Left colon (tissue), 2 donors: ENCODE measurements at places on chromosomes 12 and 14.

- DNase-seq = peak; percentile 48
Measured at GRCh38 chr12:14961466-14962152, at the start of gene ARHGDIB. TSS of gene ARHGDIB (minus strand) at chr12:14961601. CDS start at chr12:14950712, 10,889 bp downstream.

DNA sequence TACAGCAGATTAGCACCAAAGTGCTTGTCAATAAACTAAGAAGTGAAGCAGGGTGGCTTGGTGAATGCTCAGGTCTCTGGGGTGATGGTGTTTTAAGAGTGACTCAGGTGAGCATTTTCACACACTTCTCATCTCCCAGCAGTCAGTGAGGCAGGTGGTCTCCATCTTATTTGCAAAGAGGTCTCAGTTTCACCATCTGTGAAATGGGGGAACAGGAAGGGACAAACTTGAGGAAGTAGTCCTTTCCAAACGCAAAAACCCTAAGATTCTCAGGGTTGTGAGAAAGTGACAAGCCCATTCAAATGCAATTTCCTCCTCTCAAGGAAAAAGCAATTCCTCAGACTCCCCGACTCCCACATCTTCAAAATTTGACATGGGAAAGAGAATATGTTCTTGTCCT, 54.1 kb downstream of the CMKLR1 start:
- no peak for DNase-seq

DNA sequence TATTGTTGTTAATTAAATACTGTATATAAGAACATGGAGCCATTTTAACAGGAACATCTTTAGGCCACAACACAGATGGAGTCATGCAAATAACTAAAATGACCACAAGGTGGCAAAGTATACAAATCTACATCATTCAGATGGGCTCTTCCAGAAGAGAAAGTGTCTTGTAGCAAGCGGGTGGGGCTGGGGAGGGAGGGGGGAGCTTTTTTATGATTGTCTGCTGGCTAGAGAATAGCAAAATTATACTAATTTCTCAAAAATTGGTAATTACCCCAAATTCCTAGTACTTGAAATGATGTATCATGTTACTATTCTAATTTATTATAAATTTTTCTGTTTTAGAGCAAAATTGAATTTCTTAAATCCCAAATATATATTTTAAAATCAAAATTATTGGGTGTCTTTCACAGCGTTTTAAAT, 378.7 kb downstream of the PRKD1 start:
- no peak for DNase-seq

DNA sequence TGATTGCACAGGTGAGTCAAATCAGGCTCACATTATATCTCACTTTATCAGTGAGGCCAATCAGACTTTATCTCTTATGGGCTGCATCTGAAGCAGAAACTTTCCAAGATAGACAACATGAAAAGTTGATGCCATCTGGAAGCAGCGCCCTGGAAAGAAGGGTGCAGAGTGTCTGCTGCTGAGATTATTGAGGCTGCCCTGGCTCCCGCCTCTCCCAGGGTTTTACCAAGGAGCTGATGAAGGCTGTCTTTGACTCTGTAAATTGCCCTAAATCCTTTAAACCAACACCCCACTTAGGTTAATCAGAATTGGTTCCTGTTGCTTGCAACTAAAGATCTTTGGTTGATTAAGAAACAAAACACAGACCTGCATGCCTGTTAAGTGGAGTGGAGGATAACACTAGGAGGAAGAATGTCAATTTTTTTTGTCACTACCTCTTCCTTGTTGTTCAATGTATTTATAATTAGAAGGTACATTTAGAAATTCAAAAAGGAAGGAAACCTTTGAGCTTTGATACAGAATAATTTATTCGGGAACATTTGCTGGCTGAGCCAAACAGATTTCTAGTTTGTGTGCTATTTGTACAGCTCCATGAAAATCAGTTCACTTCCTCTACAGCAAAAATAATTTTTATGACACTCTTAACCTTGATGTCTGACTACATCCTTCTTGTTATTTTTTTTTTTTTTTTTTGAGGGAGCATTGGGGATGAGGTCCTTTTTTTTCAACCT, 104.1 kb downstream of the VEZT start:
- no peak for DNase-seq

DNA sequence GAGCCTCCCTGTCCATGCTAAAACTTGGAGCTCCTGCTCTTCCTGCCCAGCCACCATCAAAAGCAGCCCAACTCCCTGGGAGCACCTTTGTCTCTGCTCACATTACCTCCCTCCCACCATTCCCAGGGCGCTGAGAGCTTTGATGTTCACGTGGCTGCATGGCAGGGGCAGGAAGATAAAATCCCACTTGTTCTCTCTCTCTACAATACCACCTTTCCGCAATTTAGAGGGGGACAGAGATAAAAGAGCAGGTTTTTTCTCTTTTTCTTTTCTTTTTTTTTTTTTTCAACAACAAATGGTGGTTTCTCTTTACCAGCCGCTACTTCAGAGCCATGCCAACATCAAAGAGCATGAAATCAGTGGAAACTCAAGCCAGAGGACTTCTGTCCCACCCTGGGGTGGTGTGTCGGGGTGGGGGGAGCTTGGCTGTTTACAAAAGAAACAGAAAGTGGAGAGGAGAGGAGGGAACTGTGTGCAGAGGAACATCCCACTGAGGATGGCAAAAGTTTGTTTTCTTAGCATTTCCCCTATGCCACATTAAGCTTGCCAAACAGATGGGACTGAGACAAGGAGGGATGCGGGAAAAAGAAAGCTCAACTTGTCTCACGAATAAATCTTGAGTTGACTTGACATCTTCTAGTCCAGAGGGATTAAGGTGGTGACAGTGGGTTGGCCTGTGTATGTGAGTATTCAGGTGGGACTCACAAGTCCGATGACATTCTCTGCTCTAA, 103.7 kb upstream of the NUDT4 start:
- no peak for DNase-seq

- no peak for DNase-seq
Measured at GRCh38 chr12:113950873-113951272, 15.3 kb downstream of the RBM19 start.

DNA sequence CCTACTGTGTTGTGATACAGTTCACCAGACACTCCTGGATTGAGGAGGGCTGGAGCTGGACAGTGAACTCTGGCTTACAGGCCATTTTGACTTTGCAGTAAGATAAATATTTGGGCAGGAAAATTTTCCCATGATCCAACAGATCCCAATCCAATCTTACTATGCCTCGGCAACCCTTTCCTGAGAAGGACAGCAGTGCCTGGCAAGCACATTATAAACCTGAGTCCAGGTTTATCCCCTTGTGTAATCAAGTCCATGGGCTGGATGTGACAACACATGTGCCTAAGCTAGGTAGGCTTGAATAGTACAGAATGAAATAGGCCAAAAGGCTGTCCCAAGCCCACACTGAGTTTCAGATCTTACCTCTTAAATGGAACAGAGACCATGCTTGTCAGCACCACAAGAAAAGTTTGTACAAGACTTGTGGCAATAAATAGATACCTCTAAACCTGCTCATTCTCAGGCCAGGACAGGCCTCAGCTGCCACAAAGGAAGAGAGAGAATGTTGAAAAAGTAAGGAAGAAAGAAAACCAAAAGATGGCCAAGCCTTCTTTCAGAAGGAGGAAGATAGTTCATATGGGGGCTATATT, 34.9 kb downstream of the CREBL2 start:
- DNase-seq = no peak

DNA sequence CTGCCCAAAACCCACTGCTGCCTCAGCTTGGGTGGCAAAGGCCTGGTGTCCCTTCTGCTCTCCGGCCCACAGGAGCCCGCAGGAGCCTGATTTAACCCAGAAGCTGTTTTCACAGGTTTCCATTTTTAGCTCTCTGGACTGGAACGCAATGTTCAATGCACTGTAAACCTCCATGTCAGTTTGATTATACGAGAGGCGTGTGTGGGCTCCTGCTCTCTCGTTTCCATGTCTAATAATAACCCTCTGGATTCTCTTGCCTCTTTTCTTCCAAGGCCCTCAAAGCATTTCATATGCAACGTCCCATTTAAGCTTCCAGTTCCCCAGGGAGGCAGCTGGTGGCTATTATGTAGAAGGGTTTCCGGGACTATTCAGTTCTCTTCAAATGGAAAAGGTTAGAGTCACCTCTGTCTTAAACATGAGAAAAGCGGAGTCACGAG, 161.1 kb downstream of the SUDS3 start:
- peak; percentile 44 for DNase-seq

DNA sequence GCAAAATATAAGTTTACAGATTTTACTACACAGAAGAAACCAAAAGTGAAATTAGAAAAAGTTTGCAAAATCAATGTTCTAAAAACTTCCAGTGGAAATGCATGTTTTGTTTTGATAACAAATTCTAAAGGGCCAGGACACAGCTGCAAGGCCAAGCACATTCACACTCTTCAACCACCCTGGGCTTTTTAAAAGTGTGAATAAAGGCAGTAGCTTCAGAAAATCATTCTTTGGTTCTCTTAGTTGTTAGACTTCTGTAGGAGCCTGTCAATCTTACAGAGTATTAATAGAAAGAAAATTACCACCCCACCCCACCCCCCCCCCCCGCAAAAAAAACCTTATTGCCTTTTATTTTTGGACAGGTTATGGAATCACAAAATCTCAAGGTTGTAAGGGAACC, 105.2 kb upstream of the EGLN3 start:
- DNase-seq = no peak

GRCh38 chr12:67661311-67662021, 12.9 kb downstream of the DYRK2 start:
- DNase-seq = no peak

DNA sequence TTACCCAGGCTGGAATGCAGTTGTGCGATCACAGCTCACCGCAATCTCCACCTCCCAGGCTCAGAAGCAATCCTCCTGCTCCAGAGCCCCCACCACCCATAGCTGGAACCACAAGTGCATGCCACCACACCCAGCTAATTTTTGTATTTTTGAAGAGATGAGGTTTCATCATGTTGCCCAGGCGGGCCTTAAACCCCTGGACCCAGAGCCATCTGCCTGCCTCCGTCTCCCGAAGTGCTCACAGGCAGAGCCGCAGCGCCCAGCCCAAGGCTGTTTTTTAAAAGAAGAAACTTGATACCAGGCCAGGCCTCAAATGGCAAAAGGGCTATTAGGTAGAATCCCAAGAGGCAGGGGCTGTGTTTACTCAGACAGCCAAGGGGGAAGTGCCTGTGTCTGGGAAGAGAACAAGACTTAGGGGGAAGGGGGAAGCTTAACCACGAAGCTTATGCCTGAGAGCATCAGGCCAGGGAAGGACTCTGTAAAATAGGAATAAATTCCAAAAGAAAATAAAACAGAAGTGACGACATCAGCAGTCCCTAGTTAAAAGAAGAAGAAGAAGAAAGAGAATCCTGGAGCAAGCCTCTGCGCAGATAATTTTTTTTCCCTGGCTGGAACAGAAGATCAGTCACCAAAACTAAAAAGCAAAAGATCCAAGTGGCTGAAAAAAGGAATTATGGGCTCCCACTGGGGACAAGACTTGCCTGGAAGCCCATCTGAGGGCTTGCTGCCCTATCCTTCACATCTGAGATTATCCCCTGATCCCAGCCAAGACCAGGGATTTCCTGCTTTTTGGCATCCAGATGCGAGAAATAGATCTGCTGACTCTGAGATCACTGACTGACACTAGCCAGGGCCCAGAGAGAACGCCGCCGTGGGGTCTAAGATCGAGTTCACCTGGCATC, 170.5 kb downstream of the NDUFA12 start:
- DNase-seq = no peak

- no peak for DNase-seq
Measured at GRCh38 chr14:57168138-57168679, 100.5 kb downstream of the EXOC5 start.

- peak; percentile 5 for DNase-seq
Measured at GRCh38 chr12:131101703-131102492, 148.2 kb downstream of the ADGRD1 start.

DNA sequence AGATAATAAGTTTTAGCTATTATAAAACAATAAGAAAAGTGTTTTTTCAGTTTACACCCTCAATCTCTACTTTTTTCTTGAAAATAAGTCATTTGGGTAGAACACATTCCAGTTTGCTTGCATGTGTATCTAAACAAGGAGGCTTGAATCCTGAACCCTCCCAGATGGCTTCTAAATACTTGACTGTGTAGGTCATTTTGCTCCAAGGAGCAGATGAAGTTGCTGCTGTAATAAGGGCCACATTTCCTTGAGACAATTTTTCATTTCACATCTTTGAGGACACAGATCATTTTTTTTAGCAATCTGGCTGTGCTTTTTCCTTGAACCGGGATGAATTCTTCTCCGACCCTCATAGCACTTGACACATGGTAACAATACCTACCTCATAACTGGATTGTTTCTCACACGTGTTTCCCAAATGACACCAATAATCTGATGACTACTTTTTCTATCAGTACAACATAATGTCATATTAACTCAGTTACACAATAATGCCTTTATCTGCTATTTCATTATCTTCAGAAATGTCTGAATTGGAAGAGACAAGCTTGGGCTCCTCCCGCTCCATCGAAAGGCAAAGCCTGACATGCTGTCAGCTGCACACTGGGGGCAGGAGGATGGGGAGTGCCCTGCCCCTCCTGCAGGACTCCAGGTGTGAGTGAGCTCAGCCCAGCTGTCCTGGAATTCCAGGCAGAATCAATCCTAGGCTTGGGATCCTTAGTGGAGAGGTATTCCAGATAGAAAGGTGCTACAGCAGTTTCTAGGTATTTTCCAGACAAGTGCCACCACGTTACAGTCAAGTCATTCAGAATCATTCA, 30.9 kb downstream of the GPHB5 start:
- no peak for DNase-seq

- DNase-seq = no peak
Measured at GRCh38 chr12:107094183-107094448, 767 bp upstream of the CRY1 start.

GRCh38 chr12:128823216-128823915, 392 bp downstream of the SLC15A4 start:
- DNase-seq = peak; percentile 65

- no peak for DNase-seq
Measured at GRCh38 chr12:40942326-40942725, 245.8 kb upstream of the PDZRN4 start.

- DNase-seq = peak; percentile 48
Measured at GRCh38 chr14:78164226-78164853, 5.8 kb upstream of the NRXN3 start.

DNA sequence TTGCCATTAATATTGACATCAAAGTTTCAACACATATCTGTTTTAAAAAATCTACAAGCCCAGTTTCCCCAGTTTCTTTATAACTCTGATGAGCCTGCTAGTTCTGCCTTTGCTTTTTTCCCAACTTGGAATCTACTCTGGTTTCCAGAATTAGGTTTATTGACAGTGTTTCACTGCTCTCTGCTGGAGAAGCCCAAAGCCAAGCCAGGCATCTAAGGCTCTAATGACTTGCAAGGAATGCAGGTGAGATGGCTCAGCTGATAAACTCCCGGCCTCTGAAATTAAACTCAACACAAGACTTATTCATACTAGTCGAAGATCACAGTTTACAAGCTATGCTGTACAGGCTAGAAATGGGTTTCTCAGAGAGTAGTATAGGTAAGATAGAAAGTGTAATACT, 54.3 kb downstream of the HMGA2 start:
- DNase-seq = no peak

- DNase-seq = no peak
Measured at GRCh38 chr12:64655141-64655540, 44.8 kb downstream of the RASSF3 start.

GRCh38 chr12:45336762-45337596, 121.1 kb downstream of the ANO6 start:
- DNase-seq = no peak
